ENCODE measurements at places on chromosomes 11 and 22.

GRCh38 chr11:119307974-119308373 lies 9.0 kb downstream of the MCAM start:
- no peak for DNase-seq

GRCh38 chr11:8375932-8376331 lies 112.3 kb upstream of the LMO1 start:
- no peak for DNase-seq

GRCh38 chr22:48896766-48897644 lies 930.7 kb downstream of the BRD1 start:
- DNase-seq, result no peak

DNA sequence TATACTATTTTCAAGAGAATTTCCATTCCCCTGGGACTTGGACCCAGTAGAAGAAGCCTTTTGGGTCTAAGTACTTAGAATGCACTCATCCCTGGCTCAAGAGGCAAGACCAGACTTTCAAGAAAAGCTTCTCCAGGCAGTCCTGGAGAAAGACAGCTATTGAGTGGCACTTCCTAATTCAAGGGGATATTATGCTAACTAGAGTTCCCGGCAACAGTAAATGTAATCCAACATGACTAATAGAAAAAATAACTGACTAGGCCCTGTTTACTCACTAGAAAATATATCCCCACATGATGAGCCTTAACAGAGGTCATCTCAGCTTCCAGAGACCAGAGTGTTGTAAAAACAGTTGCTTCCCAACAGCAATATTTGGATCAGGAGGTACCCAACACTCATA lies 47.2 kb upstream of the AKIP1 start:
- DNase-seq, result no peak

DNA sequence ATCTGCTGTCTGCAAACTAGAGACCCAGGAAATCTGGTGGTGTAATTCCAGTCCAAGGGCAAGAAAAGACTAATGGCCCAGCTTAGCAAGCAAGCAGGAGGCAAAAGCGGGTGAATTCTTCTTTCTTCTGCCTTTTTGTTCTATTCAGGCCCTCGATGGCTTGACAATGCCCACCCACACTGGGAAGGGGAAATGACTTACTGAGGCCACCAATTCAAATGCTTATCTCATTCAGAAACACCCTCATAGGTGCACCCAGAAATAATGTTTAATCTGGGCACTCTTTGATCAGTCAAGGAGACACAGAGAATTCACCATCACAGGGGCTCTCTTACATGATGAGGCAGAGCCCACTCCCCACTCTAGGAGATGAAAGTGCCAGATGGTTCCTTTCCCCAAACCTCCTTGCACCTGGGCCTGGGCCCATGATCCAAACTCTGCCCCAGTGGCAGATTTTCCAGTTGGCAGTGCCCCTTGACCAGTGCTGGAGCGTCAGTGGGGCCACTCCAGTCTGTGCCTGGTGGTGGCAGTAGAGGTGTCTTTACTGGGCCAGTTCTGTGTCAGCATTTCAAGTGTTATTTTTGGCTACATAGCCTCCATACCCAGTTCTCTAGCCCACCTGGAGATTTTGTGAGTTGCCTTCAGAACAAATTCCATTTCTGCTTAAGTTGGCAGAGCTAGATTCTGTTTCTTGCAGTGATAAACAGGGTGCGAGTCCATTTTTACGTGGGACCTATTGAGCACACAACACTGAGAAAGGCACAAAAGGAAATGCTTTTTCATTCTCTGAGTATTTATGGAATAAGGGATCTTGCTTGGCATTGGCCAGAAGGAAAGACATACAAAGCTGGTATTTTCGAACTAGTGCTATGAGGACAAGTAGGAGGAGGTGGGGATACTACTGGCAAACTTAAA lies 7.5 kb downstream of the ELMOD1 start:
- DNase-seq, result no peak

DNA sequence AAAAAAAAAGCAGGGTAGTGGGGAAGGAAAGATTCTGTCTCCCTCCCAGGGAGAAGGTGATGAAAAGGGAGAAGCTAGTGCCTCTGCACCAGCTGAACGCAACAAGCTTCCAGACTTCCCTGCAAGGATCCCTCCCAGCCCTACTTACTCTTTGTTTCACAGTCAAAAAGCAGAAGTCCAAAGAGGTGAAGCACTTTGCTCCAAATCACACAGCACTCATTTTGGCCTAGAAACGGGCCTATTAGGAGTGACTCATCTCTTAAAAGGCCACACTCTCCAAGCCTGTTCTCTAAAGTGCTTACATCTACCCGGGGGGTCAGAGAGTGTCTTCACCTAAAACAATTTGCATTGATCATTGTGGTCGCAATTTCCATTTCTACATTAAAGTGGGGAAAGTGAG lies 17.7 kb upstream of the GRK3 start:
- peak; percentile 85 for DNase-seq

DNA sequence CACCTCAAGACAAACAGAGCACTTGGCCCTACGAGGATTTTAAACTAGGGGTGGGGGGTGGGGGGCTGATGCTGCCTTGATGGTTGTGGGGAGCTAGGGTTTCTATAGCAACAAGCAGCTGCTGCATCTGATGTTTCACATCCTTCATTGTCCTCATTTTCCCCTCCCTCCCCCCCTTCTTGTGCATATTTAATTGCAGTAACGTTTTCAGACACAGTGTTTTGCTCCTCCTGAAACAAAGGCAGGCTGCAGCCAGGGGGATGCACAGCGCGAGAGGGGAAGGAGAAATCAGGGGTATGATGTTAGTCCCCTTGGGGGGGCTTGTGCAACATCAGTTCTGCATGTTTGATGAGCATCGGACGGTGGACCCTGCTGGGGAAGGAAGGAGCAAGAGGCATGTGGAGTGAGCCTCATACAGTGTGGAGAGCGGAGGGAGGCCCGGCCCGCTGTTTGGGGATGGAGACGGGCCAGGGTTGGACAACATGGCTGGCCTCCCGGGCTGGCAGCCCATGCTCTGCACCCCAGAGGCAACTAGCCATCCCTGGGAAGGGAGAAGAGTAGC lies 208.3 kb downstream of the CEP164 start:
- no peak for DNase-seq

DNA sequence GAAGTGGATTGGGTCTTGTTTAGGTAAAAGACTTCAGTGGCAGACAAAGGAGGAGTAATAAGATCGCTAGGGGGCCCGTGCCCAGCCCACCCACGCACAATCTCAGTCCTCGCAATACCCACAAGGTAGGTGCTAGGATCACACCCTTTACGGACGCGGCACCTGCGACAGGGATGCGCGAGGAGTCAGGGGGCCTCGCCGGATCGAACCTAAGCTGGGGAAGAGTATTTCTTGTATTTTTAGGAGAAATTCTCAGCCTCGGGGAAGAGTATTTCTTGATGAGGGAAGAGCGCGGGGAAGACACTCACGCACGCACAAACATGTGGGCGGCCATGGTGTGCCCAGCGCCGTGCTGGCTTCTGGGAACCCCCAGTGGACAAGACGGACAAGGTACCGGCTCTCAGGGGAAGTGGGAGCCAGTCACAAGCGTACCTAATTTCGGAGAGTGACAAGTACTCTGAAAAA lies 745 bp upstream of the FAM118A start:
- peak; percentile 73 for DNase-seq

GRCh38 chr11:100778166-100778785 lies 91.2 kb downstream of the ARHGAP42 start:
- no peak for DNase-seq

- DNase-seq, result peak; percentile 29
Observed at GRCh38 chr22:17639247-17639741, 737 bp downstream of the BCL2L13 start.

Data from CD14-positive monocyte (primary cell).